Posterior vena cava (tissue), 2 donors: ENCODE measurements at places on chromosomes 2 and 18.

DNA sequence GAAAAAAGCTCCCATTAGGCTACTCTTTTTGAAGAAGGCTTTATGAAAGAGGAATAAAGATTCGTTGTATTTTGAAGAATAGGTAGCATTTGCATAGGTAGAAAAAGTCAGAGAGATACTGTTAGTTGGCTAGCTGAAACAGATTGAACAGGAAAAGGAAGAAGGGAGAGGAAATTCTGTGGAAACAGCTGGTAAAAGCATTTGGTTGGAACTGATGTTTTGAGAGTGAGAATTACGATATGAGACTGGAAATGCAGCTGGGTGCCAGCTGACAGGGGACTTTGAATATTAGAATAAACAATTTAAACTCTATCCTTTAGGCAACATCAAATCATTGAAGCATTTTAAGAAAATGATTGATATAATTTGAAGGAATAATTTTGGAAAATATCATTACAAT lies 96.7 kb upstream of the CNTNAP5 start:
- no peak for DNase-seq

DNA sequence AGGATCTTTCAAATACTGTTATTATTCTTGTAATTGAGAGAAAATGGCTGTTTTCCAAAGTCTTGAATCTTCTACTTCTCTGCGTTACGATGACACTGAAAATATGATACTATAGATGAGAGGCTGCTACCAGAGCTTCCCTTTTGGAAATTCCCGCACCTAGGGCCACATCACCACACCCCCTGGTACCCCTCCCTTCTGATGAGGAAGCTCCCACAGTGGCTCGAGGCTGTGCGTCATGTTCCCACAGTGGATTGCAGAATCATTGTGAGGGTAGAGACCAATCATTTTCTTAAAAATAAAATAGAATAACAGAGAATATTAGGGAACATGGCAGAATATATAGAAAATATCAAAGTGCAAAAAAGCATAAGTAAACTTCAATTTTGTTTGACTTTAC lies 268.9 kb upstream of the SMIM21 start:
- DNase-seq = no peak

GRCh38 chr2:48440103-48440390 lies 89.9 kb upstream of the STON1 start:
- DNase-seq = no peak

DNA sequence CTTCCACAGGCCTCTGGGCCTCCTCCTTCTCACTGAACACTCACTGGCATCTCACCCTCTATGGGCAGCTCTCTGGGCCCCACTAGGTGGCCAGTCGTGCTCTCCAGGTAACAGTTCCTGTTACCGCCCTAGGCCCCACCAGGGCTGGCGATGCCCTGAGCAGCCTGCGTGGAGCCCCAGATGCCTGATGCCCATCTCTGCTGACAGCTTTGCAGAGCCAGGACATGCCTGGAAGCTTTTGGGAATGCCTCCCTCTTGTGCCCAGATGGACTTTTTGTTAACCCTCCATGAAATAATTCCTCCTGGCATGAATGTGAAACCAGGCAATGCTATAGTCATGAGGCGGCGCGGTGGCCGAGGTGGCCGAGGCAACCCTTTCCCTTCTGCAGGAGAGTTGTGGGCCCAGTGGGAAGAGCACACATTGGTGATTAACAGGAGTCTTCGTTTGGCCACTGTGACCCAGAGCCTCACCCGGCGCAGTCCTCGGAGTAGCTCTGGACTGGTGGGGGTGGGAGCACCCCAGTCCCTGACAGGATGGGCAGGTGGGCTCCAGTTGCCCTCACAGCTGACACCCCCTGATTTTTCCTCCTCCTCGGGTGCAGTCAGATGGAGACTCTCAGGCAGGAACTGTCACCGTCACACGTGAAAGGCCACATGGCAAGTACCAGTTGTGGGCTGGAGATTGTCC lies 80.0 kb downstream of the SH3BP4 start:
- peak; percentile 74 for DNase-seq

DNA sequence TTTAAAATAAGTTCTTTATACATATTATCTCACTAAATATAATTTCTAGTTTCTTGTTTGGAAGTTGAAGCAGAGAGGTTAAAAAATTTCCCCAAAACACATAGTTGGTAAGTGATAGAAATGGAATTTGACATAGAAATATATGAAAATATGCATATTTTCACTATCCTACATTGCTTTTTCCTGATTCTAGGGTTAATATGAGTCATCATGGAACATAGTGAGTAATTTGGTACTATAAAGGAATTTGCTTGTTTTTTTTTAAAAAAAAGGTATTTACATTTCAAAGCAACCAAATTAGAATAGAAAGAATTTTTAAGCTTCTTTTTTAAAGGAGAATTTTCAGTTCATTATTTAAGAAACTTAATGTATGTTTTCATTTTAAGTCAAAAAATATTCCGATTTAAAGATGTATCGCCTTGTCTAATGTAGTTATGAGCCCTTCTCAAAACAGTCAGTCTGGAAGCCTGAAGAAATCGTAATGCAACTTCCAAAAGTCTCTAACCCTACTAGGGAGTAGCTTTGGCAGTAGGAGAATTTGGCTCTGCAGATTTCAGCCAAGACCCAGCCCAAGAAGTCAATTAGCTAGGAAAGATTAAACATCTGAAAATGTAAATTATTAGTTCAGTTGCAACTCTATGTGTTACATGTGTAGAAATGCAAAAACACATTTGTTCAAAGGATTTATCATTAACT lies 147.3 kb downstream of the RDH14 start:
- no peak for DNase-seq

- DNase-seq = peak; percentile 67
Observed at GRCh38 chr2:238122287-238123217, 15.9 kb upstream of the KLHL30 start.

GRCh38 chr18:10798727-10799550 lies 273.1 kb downstream of the NAPG start:
- DNase-seq = no peak

DNA sequence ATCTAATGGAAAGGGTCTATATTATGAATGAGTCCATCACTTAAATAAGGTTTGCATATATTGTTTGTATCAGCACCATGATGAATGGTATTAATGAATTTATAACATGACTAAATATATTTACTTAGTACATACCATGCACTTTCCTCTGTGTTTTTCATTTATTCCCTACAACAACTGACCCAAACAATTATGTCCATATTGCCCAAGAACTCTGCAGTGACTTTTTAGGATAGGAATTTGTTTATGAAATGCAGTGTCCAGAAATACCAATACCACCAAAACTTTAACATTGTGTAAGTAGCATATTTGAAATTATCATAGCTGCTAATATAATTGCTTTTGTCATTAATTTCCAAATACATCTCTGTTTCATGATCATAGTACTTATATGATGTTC lies 119.7 kb downstream of the WDR7 start:
- DNase-seq = no peak

DNA sequence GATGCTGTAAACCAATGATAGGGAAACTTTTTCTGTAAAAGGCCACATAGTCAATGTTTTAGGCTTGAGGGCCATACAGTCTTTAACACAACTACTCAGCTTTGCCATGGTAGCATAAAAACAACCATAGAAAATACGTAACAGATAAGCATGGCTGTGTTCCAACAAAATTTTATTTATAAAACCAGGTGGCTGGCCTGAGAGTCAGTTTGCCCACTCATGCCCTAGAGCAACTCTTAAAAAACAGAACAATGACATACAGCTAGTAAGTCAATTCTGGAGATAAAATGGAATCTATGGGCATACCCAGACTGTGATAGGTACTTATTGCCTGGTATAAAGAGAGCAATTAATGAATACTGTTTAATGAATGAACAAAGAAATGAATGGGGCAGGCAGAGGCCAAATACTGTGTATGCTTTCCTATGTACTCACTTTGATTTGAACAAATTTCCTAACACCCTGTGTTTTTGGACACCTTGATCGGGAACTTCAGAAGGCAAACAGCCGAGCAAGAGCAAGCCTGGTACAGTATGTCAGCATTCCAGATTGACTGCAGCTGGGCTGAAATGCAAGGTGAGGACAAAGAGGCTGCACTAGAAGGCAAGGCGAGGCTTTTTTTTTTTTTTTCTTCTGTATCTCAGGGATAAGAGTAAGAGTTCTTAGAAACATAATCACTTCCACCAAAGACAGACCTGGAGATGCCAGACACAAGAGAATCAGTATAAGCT lies 315.3 kb downstream of the CLIP4 start:
- no peak for DNase-seq

DNA sequence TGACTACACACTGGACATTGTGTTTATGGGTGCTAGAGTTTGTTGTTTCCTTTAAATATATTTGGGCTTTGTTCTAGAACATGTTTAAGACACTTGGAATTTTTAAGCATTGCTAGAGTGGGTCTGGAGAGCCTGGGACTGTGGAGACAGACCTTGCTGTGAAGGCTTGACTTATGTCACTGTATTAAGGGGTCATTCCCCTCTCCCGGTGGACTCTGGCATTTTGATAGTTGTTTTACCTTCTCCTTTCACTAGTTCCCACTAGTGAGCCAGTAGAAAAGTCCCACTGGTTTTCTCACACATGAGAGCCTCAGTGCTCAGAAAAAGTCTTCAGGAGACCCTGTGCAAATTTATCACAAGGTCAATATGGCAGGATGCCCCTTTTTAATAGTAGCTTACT lies 18.6 kb downstream of the ADNP2 start:
- no peak for DNase-seq

- no peak for DNase-seq
Observed at GRCh38 chr2:124049136-124049535, 24.0 kb downstream of the CNTNAP5 start.

DNA sequence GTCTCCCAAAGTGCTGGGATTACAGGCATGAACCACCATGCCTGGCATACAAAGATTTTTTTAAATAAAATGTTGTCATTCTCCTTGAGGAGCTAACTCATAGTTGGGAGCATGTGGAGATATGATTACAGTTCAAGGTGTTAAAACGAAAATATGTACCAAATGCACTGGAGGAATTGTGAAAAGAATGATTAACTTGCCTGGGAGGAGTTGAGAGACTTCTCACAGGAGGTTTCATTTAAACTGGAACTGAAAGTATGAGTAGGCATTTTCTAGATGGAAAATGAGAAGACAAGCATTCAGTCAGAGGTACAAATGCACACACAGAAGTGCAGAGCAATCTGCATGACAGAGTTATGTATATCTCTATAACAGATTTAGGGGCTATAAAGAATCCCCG lies 126.6 kb upstream of the PDE1A start:
- no peak for DNase-seq

DNA sequence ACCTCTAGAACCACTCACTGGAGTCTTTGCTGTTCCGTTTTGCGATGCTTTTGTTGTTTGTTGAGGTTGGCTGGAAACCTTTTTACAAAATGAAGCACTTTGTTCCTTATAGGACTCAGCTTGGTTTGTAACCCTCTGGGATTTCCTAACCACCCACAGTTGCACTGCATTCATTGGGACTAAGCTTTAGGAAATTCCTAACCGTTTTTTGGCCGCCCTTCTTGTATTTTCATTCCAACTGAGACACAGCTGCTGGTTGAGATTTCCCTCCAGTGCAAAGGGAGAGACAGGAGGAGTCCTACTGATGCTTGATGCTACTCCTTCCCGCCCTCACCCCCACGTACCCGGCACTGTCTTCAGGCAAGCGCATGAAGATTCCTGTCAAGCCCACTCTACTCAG lies 6.1 kb upstream of the DIPK1C start:
- DNase-seq = no peak

- DNase-seq = no peak
Observed at GRCh38 chr18:52678034-52678433, 338.0 kb downstream of the DCC start.

- DNase-seq = no peak
Observed at GRCh38 chr2:171595456-171595855, 73.2 kb downstream of the CYBRD1 start.

GRCh38 chr2:238704471-238705225 lies 143.2 kb upstream of the TWIST2 start:
- DNase-seq = no peak

DNA sequence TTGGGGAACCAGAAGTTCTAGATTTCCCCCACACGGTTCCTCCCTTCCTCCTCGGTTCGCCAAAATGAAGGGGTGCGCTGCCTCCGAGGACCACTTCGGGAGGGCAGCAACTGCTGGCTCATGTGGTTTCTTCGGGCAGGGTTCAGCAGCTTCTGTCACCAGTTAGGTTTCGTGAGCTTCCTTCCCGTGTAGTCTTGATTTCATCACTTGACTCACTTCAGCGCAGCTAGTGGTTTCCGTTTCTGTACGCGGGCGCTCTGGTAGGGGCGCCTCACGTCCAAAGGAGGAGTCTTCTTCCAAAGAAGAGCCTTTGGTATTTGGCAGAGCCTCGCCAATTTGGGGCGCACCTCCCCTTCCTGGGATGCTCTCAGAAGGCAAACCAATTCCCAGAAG lies 485 bp upstream of the GALNT3 start:
- DNase-seq = peak; percentile 75

DNA sequence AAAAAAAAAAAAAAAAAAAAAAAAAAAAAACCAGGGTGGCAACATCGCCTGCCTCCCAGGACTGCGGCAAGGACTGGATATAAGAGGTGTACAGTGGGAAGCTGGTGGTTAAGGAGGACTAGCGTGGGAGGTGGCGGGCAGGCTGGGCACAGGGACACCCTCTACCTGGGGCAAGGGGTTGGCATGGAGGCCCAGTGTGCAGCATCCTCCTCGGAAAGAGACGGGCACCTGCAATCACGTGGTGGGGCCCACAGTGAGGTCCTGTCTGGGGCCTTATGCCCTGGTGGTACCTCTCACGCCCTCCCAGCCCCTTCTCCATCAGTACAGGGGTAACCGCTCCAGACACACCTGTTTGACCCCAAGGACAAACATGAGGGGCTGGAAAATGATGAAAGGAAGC lies 27.9 kb downstream of the PXDN start:
- no peak for DNase-seq

- no peak for DNase-seq
Observed at GRCh38 chr2:230869914-230870543, 5.3 kb downstream of the ITM2C start.

DNA sequence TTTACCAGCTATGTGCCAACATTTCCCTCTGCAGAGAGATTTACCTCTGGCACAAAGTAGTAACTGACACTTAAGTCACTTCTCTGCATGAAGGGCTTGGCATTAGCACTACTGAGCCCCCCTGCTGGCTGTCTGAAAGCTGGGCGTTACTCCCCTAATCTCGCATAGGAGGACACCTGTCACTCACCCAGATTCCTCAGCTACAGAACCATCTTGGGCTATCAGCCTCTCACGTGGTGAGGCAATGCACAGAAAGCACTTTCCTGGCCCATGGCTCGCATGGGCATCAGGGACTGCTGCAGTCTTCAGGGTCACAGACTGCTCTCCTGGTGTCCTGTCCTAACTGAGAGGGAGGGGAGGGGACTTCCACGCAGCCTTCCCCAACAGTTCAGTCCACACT lies 12.0 kb downstream of the SERPINE2 start:
- no peak for DNase-seq

DNA sequence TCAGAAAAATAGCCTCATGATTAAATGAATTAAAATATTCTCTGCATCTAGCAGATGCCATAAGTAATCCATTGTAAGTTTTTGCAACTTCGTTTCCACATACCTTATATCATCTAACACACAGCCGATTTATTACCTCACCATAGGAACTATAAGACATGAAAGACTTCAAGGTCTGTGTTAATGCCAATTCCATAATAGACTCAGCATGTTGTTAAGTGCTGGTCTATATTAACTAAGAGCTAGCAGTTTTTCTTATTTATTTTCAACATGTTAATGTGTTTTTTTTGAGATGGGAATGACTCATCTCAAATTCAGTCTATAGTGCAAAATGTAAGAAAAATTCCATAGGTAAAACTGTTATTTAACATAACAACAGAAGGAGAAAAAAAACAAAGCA lies 243.9 kb upstream of the GULP1 start:
- DNase-seq = no peak

GRCh38 chr2:98134172-98135005 lies 47.4 kb downstream of the VWA3B start:
- DNase-seq = no peak

- DNase-seq = no peak
Observed at GRCh38 chr18:3329872-3330271, 67.9 kb downstream of the MYL12B start.
